Stimulated activated CD4-positive, alpha-beta T cell treated with anti-CD3 and anti-CD28 coated beads, Interleukin-2, amount 100 ng/mL, for 24 hours (primary cell): ENCODE measurements at places on chromosomes 11 and 22.
A peak's percentile ranks its signal among the peaks of the same experiment; 100 is the strongest.

- no peak for DNase-seq
These were observed 20.6 kb downstream of the EHF start for GRCh38 chr11:34641456-34641855.

- no peak for DNase-seq
These were observed 2.6 kb upstream of the ATP5MGL start for GRCh38 chr22:42642806-42643633.

GRCh38 chr11:36069576-36070212, 125.8 kb downstream of the LDLRAD3 start:
- DNase-seq = no peak

DNA sequence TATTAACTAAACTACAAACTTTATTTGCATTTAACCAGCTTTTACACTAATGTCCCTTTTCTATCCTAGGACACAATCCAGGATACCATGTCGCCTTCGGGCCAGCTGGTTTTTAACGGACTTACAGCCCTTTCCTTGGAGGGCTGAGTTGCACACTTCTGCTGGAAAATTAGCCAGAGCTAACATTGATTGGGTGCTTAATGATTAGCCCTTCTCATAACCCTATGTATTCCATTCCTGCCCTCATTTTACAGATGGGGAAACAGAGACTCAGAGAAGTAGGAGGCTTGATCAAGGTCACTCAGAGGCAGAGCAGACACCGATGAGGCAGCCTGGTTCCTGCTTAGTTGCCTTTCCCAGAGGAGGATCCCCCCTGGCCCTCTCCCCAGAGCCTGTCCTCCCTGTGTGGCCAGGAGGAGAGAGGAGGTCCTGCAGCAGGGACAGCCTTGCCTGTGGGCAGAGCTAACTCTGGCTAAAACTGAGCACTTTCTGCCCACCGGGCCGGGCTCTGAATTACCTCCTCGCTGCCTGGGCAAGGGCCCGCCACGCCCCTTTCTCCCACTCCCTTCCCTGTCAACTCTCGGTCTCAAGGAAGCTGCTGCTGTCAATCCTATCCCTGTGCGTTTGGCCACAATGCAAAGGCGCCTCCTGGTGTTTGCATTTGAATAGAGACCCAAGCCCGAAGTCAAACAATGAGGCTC, 59.6 kb upstream of the PAX6 start:
- peak; percentile 18 for DNase-seq

DNA sequence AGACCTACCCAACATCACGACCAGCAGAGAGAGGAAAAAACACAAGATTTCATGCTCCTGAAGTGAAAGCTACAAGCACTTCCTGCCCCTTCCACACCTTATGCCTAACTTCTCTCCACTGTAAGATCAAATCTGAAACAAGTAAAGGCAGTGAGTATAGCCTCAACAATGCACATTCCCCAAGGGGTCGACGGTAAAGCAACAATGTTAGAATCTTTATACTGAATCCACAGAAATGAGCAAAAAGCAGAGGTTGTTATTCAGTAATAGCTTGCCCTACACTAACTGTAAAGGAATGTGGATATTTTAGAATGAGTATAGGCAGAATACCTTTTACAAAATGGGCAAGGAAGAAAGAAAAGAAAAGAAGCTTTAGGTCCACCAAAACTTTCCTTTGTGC, 15.6 kb downstream of the ARFGAP3 start:
- DNase-seq = no peak
